ENCODE measurements at places on chromosomes 2 and 18.

DNA sequence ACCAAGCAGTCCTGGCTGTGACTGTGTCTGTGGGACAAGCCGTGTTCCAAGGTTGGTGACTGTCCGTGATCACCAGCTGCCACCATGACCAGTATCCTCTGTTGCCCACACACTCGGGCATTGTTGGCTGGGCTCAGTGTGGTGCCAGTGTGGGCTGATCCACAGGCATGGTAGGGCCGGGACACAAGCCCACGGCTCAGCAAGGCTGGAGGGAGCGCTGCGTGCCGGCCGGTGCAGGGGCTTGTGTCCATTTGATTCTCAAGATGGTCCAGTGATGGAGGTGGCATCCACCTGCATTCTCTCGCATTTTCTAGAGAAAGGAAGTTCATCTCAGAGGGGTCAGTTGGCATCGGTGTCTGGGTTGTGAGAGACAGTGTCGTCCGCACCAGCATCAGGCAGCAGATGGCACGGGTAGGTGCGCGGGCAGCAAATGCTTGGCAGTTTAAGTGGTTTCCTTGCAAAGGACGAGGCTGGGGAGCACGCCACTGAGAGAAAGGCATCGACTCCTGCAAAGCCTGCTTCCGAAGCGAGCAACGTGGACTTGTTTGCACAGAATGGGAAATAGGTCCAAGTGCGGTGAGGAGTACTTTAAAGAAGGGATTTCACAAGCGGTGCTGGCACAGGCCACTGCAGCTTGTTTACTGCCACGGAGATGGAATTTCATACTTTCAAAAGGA, 20.9 kb downstream of the TWIST2 start:
- H3K27ac ChIP-seq = no peak overlapping the region
- no peak for DNase-seq
- no peaks in the 10 kb centered on the region for H3K4me1 ChIP-seq
- no peak overlapping the region for H3K4me3 ChIP-seq
- no peaks in the 10 kb centered on the region for H3K27me3 ChIP-seq

DNA sequence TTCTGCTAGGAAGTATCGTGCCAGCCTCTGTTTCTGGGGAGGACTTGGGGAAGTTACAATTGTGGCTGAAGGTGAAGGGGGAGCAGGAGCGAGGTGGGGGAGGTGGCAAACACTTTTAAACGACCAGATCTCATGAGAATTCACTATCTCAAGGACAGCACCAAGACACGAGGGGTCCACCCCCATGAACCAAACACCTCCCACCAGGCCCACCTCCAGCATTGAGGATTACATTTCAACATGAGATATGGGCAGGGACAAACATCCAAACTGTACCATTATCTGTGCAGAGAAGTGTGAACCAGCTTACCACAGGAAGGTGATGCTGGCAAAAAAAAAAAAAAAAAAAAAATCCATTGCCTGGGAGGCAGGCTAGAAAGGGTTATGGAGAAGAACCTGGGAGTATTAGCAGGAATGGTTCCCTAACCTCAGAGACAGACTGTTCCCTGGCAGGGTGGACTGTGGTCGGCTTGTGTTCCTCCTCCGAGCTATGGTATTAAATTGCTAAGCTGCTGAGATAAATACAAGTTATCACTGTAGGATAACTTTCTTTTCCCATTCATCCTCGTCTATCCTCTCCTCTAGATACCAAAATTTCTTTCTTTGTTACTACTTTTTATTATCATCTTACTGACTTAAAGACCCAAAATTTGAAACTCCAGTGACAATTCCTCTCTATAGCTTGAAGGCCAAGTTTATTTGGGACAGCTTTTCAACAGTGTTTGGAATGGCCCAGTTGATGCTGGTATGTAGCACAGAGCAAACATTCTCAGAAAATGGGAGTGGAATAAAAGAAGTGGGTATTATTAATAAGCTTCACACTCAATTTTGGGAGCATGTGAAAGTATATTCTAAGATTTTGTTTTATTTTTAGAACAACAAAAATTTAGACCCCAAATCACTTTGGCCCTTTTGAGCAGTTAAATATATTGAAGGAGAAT, 73.7 kb upstream of the MAP3K20 start:
- H3K36me3 ChIP-seq = no peaks in the 10 kb centered on the region
- H3K27me3 ChIP-seq = no peaks in the 10 kb centered on the region
- no peak overlapping the region for H3K4me3 ChIP-seq
- H3K4me1 ChIP-seq = peaks cover 22% of the 10 kb centered on the region

GRCh38 chr2:200814276-200814815, 2.6 kb downstream of the BZW1 start:
- no peak overlapping the region for H3K27ac ChIP-seq
- peaks cover 23% of the 10 kb centered on the region for H3K4me1 ChIP-seq

GRCh38 chr18:79553696-79554095, 125.9 kb upstream of the CTDP1 start:
- H3K27ac ChIP-seq = no peak overlapping the region
- no peak overlapping the region for H3K4me3 ChIP-seq
- no peaks in the 10 kb centered on the region for H3K36me3 ChIP-seq
- H3K4me1 ChIP-seq = no peaks in the 10 kb centered on the region

GRCh38 chr2:73489053-73489452, 103.4 kb downstream of the ALMS1 start:
- H3K27ac ChIP-seq = no peak overlapping the region
- DNase-seq = no peak
- no peaks in the 10 kb centered on the region for H3K4me1 ChIP-seq
- H3K36me3 ChIP-seq = peaks cover 13% of the 10 kb centered on the region
- no peak overlapping the region for H3K4me3 ChIP-seq

DNA sequence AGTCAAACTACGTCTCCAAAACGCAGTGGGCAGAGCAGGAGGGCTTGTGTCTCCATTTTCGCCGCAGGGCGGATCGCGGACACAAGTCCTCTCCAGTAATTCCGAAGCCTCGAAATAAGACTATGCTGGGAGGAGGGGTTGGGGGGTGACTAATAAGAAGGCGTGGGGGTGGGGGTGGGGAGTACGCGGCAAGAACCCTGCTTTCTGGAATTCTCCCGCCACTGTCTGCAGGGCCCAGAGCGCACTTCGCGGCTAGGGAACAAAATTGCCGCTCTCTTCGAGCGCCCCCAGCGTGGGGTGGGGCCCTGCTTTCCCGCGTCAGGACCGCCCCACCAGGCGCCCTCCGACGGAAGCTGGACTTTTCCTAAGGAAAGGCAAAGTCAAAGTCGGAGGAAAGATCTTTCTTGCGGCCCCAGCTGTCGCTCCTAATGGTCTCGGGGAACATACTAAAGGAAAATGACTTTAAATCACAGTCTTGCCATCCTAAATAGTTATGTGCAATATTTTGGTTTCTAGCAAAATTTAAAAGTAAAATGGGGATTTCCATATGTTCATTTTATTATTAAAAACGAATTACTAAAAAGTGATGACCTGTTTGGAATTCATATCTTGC, 11.9 kb downstream of the NR4A2 start:
- H3K36me3 ChIP-seq = no peaks in the 10 kb centered on the region
- H3K4me1 ChIP-seq = peaks cover 11% of the 10 kb centered on the region
- H3K27me3 ChIP-seq = peaks cover 98% of the 10 kb centered on the region
- no peak overlapping the region for H3K27ac ChIP-seq
- H3K4me3 ChIP-seq = peak overlapping the region; percentile 21

DNA sequence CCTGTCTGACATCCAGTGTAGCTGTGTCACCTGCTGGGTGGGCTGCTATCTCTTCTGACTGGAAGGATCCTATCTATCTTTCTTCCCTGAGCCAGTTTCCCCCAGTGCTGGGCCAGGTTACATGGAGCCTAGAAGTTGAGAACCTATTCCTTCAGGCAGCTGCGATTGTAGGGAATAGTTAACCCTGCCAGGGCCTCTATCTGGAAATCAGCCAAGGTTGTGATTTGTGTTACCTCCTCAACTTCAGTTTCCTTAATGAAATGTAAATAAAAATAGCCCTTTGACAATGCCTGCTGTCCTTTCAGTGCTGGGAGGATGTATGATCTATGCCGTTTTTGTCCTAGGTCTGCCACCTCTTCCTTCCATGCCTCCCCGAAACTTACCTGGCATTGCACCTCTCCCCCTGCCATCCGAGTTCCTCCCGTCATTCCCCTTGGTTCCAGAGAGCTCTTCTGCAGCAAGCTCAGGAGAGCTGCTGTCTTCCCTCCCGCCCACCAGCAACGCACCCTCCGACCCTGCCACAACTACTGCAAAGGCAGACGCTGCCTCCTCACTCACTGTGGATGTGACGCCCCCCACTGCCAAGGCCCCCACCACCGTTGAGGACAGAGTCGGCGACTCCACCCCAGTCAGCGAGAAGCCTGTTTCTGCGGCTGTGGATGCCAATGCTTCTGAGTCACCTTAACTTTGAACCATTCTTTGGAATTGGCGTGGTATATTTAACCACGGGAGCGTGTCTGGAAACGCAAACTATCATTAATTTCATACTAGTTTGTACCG, 36.6 kb downstream of the GORASP2 start:
- H3K4me3 ChIP-seq = no peak overlapping the region
- no peaks in the 10 kb centered on the region for H3K27me3 ChIP-seq
- peak overlapping the region; percentile 28 for H3K27ac ChIP-seq

- H3K36me3 ChIP-seq = no peaks in the 10 kb centered on the region
- no peak overlapping the region for H3K27ac ChIP-seq
- no peaks in the 10 kb centered on the region for H3K27me3 ChIP-seq
Measured at GRCh38 chr2:169980001-169980400, 152.7 kb downstream of the UBR3 start.
